ENCODE measurements at places on chromosomes 1 and 21.

GRCh38 chr1:227892489-227893299 is 55.0 kb downstream of the WNT9A start:
- no peak for DNase-seq

- no peak for DNase-seq
These were observed 45.6 kb upstream of the CLIC4 start for GRCh38 chr1:24699628-24700027.

GRCh38 chr1:84940481-84940880 is 47.5 kb upstream of the LPAR3 start:
- no peak for DNase-seq

GRCh38 chr1:227786673-227787512 is 28.6 kb upstream of the PRSS38 start:
- DNase-seq = no peak

DNA sequence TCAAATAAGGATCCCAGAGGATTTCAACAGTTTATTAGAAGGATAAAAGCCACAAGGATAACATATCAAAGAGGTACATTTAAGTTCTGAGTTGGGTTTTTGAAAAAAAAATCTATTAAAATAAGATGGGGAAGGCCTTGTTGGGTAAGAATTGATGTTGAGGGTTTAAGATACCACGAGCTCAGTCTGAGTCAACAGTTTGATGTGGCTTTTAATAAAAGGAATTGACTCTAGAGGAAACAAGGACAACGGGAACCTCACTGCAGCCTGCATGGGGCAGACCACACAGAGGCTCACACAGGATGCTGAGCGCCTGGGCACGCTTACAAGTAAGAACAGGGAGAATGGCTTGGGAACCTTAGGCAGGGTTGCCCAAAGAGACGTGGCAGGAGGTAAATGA is 107.5 kb downstream of the TIAM1 start:
- no peak for DNase-seq

DNA sequence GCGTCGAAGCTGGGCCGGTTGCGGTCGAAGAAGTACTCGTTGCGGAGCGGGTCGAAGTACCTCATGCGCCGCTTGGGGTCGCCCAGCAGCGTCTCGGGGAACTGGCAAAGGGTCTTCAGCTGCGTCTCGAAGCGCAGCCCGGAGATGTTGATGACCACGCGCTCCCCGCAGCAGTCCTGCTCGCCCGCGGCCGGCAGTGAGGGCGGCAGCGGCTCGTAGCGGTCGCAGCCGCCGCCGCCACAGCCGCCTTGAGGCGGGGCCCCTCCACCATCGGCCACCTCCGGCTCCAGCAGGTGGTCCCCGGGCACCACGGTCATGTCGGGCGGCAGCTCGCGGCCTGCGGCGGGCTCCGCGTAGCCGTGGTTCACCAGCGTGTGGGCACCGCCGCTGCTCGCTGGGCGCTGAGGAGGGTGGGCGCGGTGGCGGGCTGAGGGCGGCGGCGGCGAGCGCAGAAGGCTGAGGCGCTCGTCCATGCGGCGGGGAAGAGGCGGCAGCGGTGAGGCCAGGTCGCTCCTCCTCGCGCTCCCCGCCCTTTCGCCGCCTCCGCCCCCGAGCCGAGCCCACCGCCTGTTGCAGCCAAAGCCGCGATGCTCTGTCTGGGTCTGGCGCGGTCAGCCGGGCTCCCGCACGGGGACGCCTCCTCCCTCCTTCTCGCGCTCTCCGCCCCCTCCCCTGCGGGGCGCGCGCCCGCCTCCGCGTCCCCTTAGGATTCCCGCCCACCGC is at the start of gene KCNA3:
Gene KCNA3 (minus strand): TSS at position 604 of the 723 bp plus-strand sequence. CDS start 131 bp downstream, at position 473.
- DNase-seq = peak; percentile 12

DNA sequence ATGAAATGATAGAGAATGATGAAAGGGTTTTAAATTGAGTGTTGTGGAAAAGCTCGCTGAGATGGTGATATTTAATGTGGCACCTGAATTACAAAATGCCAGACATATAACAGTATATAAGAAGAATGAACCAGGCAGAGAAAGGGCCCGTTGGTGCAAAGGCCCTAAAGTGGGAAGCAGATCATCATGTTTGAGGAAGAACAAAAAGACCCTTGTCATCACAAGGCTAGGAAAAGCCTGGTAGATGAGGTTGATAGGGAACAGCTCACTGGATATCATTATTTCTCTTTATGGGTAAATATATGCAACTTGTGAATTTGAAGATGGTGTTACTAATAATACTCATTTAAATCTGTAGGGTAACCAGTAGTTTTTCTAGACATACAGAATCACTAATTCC is 11.0 kb downstream of the RAP1A start:
- DNase-seq = no peak

DNA sequence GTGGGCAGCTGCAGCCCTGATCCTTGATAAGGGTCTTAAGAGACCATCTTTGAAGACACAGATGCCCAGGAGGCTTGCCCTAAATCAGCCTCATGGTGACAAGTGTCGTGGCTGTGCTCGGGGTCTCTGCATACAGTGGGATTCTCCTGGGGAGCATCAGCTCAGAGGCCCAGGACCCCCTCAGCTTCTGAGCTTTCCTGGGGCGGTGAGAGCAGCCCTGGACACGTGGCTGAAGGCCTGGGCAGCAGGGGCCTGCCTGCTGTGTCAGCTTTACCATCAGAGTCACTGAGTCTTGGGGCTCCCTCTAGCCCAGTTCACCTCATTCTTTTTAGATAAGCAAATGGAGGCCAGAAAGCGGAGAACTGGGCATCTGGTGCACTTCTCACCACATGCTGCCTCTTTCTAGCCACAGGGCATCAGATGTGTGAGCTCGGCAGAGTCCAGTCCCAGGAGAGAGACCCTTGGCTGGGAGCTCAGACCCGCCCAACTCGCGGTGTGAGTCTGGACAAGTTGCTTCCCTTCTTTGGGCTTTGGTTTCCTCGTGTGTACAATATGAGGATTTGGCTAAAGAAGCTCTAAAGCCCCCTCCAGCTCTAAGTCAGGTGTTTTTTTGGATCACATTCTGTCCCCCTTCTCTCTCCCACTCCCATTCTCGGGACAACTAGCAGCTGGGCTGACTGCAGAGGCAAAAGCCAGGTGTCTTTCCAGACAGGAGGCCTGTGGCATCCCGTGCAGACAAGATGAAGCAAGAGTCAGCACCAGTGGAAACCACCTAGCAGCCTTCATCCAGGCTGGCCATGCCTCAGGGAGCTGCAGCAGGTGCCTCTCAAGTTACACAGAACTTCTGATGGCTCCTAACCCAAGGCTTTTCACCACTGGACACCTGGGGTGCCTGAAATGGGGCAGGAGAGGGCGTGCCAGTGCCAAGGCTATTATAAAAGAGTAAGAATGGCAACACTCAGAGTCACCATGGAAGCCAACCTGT is 119.1 kb downstream of the KCNN3 start:
- DNase-seq = peak; percentile 56

DNA sequence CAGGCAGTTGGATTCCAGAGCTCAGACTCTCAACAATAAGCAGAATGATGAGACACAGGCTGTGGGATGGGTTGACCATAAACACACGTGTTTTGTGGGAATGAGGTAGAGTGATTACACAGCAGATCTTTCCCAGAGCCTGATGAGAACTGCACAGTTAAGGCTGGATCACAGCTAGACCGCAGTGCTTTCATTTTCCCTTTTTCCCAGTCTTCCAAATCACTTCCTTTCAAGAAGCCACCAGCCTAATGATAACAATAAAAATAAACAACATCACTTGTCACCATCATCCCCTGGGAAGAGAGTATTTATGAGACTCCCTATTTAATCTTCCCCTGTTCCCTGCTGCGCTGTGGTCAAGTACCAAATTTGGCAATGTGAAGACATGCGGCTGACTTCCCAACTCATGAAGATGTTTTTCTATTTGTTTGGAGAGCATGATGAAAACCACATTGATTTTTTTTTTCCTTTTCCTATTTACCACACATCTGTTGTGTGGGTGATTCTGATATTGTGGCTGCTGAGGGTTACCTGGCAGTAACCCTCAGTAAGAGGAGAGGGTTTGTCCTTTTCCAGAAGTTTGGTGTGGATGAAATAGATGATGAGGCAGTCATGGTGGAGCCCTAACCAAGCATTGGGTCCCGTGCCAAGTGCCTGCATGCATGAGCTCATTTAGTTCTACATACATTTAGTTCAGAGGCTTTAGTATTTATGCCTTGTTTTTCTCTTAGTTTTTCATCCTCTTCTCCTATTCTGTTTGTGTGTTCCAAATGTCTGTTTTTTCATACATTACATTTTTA is 248.9 kb upstream of the HOOK1 start:
- DNase-seq = no peak

- DNase-seq = no peak
These were observed 708.8 kb downstream of the LTN1 start for GRCh38 chr21:28283641-28284490.

- DNase-seq = peak; percentile 84
These were observed 22.4 kb downstream of the STPG1 start for GRCh38 chr1:24390924-24391782.

DNA sequence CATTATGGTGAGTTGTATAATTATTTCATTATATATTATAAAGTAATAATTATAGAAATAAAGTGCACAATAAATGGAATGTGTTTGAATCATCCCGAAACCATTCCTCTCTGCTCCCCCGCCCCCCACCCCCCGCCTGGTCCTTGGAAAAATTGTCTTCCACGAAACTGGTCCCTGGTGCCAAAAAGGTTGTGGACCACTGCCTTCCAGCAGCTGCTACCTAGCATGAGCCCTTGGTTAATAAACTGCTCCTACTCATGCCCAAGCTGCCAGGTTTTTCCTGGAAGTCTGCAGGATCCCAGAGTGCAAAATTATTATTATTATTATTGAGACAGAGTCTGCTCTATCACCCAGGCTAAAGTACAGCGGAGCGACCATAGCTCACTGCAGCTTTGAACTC is 6.8 kb upstream of the IFNGR2 start:
- DNase-seq = no peak

GRCh38 chr21:20721151-20721550 is 277.1 kb upstream of the NCAM2 start:
- DNase-seq = no peak

DNA sequence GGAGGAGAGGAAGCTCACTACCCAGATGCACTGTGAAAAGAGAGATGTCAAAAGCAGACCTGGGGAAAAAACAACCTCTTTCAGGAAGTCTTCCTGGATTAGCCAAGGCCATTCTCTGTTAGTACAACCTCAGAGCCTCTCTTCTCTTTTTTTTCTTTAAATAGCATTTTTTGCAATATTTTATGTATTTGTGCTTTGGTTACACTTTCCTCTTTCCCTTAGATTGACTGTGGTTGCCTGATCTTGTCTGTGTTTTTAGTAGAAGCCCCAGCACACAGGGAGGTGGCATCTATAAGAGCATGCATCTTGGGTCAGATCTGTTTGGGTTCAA is 18.8 kb downstream of the SLC26A9 start:
- no peak for DNase-seq

- no peak for DNase-seq
These were observed 6.7 kb downstream of the KIAA0040 start for GRCh38 chr1:175185903-175186302.

DNA sequence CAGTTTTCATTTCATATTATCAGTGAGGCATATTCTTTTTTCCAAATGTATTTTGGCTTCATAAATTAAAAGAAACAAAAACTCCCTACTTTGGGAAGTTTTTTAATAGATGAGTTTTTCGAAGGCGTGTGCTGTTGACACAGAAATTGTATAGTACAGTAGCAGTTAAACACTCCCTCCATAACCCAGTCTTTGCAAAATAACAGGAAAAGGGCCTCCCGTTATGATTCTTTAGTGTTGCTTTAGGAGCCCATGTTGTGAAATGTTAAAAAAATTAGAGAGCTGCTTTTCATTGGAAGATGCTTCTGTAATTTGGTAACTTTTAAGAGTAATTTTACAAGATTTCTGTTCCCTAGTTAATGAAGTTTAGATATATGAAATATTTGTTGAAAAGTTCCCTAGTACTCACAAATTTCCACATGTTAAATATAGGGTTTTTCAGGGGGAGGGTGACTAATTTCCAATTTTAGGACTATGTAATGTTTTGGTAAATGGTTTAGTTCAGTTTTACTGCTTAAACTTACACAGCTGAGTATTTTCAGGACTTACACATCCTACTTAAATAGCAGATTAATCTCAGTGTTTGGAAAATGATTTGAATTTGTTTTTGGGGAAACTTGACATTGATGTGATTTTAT is 2.0 kb downstream of the CAMSAP2 start:
- DNase-seq = no peak

GRCh38 chr1:86914998-86915736 is 732 bp downstream of the HS2ST1 start:
- peak; percentile 70 for DNase-seq

DNA sequence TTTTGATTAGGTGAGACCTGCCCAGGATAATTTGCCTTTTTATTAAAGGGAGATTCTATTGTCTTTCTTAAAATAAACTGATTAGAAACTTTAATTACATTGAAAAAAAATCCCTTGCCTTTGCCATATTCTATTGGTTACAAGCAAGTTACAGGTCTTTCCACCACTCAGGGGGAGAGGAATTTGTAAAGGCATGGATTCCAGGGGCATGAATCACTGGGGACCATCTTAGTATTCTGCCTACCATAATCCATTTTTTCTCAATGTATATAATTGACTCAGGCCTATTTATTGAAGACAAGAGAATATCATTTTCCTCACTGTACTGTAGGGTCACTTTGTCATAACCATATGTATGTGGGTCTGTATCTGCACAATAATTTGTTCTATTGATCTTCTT is 124.3 kb upstream of the PDE4B start:
- DNase-seq = no peak

DNA sequence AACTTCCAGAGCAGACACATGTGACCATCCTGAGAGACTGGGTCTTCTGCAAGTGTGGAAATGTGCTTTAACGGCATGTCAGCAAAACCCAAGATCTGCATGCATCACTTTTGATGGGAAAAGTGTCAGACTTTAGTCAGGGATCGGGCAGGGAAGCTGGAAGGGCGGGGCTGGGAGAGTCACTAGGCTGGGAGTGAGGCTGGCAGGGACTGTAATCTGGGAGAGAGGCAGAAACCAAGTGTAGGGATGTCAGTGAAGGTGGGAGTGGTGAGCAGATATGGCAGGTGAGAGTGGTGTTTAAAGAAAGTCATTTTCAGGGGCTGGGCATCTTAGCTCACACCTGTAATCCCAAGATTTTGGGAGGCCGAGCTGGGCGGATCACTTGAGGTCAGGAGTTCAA is 11.3 kb downstream of the CDA start:
- DNase-seq = no peak

- no peak for DNase-seq
These were observed 98.7 kb downstream of the CRYAA start for GRCh38 chr21:43267391-43268085.

DNA sequence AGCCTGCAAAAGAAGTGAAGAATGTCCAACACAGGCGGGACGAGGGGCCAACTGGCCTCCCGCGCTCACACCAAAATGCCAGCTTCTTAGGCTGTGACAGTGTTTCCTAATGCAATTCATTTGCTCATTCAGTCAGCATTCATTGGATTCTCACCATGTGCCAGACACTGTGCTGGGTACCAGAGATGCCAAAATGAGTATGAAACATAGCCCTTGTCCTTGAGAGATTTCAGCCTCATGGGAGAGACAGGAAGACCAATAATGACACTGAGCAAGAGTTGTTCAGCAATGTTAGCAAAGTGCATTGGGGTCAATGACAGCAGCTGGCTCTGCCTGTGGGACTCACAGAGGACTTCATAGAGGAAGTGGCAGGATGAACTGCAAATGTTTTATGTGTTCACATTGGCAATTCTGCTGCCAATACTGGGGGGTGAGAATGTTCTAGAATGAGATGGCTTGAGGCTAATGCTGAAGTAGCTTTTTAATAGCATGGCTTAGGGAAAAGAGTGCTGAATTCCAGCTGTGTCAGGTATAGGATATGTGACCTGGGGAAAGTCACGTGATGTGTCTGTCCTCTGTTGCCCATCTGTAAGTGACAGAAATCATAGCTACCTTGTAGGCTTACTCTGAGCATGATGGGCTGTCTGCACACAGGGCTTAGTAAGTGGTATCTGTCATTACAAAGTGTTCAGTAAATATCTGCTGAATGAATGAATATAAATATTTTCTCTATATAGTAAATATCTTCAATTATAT is 58.3 kb upstream of the KIF26B start:
- no peak for DNase-seq
